ENCODE measurements at places on chromosomes 7 and 10. TPM values are rescaled to one million over a fixed set of nuclear protein-coding genes. Genes with fewer than 3 reads are reported as not detected.

DNA sequence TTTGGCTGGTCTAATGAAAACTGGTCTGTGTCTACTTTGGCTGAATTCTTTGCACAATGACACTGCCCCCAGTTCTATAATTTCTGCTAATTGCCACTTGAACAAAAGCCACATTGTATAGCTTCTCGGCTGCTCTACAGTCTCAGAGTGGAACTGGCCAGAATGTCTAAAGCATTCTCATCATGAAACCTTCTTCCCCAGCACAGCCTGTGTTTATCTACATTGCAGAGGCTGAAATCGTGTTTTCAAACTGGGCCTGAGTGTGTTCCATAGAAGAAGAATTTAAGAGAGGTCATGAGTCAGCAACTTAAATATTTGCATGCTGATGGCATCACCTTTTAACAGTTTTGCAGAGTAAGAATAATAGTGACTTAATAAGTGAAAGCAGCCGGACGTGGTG, 177.2 kb downstream of the BUB3 start:
- no peak for DNase-seq

Gene KIF11
- 59.1 TPM for total RNA-seq

DNA sequence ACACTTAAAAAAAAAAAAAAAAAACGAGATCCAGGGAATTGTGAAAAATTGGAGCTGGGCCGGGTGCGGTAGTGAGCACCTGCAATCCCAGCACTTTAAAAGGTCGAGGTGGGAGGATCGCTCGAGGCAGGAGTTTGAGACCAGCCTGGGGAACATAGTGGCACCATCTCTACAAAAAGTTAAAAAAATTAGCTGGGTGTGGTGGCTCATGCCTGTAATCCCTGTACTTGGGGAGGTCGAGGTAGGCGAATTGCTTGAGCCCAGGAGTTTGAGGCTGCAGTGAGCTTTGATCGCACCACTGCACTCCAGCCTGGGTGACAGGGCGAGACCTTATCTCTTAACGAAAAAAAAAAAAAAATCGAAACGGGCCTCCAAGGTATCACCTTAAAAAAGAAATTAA, 2.0 kb downstream of the CLDN4 start:
- DNase-seq, result no peak

Gene PARD3
- total RNA-seq, result 2.2 TPM

DNA sequence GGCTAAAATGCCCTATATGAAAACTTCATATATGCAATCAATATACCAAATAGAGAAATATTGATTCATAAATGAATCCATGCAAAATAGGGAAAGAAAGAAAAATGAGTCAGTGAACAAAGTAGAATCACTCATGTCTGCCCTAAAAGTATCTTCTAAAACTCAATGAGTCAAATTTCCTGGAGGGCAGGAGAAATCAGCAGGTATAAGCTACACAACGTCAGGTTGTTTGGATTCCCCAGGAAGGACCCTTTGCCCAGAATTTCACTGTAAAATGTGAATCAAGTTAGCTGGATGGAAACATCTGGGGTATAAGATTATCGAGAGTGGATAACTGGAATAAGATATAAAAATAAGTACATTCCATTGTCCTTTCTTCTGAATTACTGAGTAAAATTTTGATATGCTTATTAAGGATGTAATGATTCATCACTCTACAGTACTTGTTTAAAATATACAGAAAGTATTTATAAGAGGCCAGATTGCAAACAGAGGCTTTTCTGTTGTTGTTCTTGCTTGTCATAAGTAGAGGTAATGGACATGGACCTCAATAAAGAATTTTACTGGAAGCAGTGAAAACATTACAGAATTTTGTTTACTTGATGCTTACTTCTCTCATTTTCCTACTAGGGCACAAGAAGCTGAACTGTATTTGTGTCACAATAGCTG, 99.0 kb downstream of the AGMO start:
- DNase-seq, result no peak

DNA sequence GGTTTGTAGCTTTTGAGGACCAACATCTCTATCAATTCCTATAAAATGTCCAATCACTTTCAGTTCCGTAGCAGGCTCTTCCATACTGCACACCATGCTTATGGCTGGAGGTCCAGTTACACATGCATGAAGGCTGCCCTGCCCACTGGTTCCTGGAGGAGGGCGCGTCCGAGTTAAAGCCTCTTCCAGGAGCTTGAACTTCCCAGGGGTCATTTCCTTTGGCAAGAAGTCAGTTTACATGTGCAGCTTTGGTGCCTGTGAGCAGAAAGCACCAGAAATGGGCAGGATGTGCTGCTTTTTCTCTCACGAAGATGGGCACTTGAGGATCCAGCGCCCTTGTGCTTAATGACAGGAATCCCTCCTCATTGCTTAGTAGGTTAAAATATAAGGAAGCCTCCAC, 17.6 kb upstream of the PHYH start:
- no peak for DNase-seq

DNA sequence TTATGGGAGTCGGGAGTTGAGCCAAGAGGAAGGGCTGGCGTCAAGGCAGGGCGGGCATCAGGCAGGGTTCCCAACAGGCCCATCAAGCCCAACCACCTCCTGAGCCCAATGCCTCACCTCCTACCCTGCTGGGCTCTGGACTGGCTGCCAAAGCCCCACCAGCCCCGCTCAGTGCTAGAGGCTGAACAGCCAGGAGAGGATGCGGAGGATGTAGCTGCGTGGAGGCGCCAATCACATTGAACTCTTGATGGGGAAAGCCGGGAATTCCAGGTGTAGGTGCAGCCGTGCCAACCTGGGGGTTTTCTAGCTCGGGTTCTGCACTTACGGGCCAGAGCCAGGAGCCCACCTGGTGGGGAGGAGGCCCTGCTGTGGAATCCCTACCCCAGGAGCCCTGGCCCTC, 12.9 kb downstream of the ATP5MF start:
- DNase-seq, result no peak

DNA sequence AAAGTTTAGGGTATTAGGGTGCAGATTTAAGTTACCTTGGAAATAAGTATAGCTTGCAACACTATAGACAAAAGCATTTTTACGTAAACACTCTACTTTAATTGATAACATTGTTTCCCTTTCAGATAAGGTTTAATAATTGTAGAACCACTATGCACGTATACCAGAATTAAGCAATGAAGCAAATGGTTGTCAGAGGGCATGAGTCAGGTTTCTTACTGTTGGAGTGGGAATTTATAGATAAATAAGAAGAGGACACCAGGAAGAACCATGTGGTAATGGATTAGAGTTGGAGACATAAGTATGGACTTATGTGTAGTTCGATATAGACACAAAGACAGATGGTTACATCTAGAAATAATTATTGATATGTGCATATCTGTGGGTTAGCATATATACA, 355.6 kb downstream of the ETV1 start:
- no peak for DNase-seq

Gene SERPINE1
- 0.05 TPM for total RNA-seq

DNA sequence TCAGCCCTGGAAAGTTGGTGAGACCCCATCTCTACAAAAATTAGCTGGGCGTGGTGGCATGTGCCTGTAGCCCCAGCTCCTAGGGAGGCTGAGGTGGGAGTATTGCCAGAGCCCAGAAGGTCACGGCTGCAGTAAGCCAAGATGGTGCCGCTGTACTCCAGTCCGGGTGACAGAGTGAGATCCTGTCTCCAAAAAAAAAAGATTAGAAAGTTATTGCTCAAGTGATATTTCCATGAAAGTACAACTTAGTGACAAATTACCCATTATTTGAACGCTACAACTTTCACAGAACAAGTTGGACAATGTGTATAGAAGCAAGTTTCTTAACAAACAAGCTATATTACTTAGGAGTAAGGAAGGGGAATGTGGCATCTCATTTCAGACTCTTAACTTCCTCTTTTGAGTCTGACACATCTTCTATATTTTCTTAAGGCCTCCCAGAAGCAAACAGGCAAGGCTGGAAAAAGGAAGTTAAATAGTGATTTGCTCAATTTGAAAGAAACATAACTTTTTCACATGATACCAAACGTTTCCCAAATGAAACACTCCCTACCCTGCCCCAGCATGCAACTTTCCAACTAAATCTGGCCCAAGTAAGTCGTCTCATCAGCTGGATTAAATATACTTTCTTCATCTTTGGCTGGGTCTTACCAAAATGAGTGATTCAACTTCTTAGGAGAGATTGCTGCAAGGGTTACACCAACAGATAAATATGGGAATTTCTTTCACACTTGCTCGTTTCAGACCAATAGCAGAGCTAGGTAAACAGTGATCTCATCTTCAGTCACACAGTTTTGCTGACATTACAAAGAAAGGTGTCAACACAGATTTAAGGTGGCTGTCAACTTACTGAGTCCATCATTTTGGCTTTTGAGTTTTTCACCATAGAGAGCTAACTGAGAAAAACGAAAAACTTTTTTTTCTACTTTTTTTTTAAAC, 66.3 kb upstream of the KLF6 start:
- no peak for DNase-seq

GRCh38 chr7:30074422-30075030, 46.3 kb downstream of the PLEKHA8 start:
- no peak for DNase-seq

GRCh38 chr7:90994121-90994520, 270.1 kb upstream of the FZD1 start:
- DNase-seq, result no peak

- DNase-seq, result peak; percentile 35
Observed at GRCh38 chr10:48655411-48656240, 29.0 kb upstream of the WDFY4 start.

- no peak for DNase-seq
Observed at GRCh38 chr7:104045183-104045582, 55.7 kb upstream of the RELN start.

Gene HOXA5
- total RNA-seq, result not detected

DNA sequence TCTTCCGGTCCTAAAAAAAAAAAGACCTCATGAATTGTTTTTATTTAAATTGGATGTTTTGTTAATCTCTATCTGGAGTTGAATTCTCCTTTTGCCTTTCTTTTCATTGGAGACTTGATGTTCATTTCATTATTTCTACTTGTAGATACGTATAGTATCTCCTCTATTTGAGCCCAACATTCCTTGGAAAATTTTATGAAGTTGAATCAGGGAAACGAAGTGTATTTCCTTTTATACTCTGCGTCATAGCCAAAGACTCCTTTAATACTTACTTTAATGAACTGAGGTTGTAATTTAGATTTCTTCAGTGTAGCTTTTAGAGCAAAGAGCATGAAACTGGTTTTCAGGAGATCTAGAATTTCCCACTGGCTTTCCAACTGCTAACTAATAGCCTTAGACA, 132.4 kb downstream of the KIAA1217 start:
- DNase-seq, result no peak

Gene WASHC2C
- total RNA-seq, result 33.8 TPM

Gene PRSS37
- not detected for total RNA-seq

Gene NOS3
- total RNA-seq, result 11.1 TPM

Gene CUZD1
- 1.7 TPM for total RNA-seq

Gene SHTN1
- 0.43 TPM for total RNA-seq

Gene COBL
- total RNA-seq, result not detected

GRCh38 chr10:9745158-9745557, 1272.5 kb upstream of the CELF2 start:
- no peak for DNase-seq

- DNase-seq, result no peak
Observed at GRCh38 chr7:106535234-106535932, 125.6 kb downstream of the CCDC71L start.

DNA sequence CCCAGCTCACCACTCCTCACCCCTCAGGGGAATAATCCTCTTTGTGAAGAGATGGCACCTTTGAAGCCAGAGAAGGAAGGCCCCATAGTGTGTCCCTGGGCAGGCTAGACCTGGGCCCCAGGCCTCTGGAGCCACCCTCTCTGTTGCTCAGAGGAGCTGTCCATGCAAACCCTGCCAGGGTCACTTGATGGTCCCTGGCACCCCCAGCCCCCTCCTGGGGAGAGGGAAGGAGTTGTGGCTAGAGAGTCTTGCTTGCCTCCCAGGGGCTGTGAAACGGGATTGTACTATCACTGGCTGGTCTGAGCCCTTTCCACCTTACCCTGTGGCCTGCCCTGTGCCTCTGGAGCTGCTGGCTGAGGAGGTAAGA, 5.8 kb downstream of the GHRHR start:
- DNase-seq, result no peak

DNA sequence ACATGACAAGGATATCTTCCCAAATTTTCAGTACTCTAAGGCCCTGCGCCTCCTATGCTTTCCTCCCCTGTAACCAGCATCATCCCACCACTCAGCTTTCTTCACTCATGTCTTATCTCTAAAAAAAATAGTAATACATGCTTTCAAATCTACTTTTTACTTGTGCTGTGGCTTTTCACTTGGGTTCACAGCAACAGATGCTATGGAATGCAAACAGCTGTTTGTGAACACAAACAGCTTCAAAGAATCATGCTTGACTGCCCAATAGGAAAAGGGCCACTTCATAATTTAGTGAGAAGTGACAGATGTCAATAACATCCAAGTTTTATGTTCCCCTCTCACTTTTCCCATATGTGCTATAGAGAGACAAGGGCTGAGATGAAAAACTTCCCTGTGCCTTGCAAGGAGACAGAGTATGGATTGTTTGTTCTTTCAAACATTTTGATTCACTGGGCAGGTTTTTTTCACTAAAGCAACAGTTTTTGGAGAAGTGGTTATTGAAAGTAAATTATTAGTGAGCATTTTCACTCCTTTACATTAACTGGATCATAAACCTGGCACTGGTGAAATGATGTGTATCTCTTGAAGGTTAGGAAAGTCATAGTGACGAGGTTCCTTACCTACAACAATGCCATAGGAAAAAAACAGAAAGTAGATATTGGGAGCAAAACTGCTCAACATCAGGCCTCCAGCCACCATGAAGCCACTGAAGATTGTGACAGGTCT, 37.3 kb downstream of the SLC16A9 start:
- no peak for DNase-seq

- DNase-seq, result no peak
Observed at GRCh38 chr10:10271639-10272192, 746.0 kb upstream of the CELF2 start.

Gene GFRA1
- total RNA-seq, result 0.09 TPM

GRCh38 chr7:150927157-150927955, 50.8 kb downstream of the KCNH2 start:
- DNase-seq, result no peak

Measured in activated CD4-positive, alpha-beta T cell treated with anti-CD3 and anti-CD28 coated beads for 36 hours (primary cell).